ENCODE measurements at places on chromosomes 16 and 17.

DNA sequence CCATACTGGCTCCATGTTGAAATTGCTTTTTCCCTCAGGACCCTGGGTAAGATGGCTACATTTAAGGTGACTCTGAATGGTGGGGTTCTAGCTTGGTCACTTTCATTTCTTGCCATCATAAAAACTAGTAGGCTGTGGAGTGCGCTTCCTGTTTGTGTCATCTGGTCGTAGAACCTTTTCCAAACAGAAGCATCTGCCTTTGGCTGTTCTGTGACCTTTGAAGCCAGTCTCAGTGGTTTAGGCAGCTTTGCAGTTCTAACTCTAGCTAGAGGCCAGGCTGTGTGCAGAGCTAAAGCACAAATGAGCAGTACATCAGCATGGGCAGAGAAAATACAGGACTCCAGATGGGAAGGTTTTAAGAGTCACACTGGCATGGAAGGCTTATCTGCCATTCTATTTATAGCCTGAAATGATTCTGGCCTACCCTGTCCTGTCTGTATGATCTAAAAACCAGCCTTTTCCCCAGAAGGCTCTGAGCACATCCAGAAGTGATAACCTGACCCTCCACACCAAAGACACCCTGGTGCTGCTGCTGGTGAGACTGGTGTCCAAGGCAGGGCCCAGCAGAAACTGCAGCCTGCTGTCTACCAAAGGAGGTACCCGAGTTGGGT is 8.6 kb downstream of the ESRP2 start:
- no peak for DNase-seq

DNA sequence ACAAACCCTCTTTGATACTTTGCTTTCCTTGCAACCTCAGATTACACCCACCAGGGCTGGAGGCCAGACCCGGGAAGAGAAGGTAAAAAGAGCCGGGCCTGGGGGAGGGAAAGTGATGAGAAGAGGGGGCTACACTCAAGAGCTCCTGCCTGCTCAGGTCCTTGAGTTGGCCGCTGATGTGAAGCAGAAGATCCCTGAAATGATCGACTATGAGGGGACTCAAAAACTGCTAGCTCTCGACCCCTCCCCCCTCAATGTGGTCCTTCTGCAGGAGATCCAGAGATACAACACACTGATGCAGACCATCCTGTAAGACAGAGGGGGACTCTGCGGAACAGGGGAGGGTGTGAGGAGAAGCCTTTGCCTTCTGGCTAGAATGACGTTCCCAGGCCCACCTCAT is 2.8 kb upstream of the KDM6B start:
- DNase-seq = no peak

DNA sequence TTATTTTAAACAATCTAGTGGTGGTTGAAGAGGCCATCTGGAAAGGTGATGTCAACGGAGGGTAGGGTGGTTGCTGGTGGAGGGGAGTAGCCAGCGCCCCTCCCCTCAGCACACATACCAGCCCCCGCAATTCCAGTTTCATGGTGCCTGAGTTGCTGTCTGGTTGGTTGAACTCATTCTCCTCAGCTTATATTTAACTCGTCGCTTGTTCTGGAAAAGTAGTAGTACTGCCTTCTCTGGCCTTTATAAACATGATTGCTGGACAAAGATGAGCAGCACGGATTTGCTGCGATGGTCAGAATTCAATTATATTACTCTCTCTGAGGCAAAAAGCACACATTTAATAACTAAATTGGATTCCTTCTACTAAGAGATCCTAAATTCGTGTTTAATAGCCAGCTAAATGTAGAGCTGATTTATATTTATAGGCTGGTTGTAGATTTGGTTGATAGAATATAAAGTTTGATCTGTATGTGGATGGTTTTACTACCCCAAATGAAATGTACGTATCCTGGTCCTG is 238.0 kb upstream of the TBX2 start:
- DNase-seq = no peak

DNA sequence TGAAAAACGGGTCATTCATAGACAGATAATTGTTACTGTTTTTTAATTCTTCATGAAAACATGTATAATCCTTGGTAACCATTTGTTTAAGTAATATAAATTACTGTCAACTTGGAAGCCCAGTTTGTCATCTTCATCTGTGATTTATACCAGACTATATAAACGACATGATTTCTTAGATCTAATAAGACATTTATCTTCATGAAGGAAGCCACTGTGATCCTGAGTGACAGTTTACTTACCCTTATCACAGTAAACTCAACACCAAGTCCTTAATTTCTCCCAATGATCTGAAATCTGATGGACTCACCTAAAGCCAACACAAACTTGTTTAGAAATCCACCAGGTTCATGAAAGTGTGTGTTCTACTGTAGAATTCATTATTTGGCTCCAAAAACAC is 91.3 kb downstream of the SKAP1 start:
- DNase-seq = no peak

DNA sequence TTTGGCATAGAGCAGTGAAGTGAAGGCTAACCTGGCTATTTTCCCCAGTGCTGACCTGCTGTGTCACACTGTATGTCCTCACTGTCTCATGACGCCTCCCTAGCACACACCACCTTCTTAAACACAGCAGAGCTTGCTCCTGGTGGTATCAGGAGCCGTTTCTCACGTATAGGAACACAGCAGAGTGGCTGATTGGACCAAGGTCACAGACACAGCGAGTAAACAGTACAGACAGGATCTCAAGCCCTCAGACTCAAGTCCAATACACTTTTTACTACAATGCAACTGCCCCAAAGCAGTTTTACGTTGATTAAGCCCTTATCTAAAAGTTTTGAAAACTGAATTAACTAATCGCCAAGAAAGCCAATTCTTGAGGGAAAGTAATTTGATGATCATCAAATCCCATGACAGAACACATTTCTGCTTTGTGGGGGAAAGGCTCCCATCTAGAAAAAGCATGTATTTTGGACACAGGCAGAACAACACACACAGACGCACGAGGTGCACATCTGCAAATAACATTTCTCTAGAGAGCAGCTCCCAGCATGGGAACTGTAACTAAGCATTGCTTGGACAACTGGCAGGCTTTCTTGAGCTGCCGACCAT is 15.2 kb downstream of the ARHGAP17 start:
- no peak for DNase-seq

DNA sequence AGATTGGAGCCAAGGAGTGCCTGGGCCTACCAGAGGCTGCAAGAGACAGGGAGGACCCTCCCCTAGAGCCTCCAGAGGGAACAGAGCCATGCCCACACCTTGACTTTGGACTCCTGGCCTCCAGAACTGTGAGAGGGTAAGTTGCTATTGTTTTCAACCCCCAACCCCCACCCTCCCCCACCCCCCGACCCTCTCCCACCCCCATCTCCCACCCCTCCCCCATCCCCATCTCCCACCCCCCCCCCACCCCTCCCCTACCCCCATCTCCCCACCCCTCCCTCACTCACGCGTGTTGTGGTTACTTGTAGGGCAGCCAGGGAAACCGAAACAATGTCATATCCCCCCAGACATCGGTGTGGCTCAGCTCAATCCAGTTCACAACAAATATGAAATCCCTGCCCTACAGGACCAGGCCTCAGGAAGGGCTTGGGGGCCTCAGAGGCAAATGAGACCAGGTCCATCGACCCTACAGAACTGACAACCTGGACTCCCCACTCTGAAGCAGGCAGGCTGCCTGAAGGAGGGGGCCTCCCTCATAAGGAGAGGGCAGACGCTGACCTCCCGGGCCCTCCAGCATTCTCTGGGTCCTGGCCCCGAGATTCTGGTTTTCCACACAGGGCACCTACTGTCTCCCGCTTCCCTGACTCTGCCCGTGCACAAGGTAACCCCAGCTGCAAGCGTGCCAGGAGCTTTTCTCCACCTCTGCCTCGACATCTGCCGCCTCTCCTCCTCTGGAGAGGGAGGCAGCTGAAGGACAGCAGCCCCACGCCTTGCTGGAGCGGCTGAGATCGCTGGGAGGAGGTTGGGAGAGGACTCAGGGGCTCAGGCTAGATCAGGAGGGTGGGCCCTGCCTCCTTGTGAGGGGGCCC is 3.0 kb upstream of the ZCCHC14 start:
- no peak for DNase-seq

DNA sequence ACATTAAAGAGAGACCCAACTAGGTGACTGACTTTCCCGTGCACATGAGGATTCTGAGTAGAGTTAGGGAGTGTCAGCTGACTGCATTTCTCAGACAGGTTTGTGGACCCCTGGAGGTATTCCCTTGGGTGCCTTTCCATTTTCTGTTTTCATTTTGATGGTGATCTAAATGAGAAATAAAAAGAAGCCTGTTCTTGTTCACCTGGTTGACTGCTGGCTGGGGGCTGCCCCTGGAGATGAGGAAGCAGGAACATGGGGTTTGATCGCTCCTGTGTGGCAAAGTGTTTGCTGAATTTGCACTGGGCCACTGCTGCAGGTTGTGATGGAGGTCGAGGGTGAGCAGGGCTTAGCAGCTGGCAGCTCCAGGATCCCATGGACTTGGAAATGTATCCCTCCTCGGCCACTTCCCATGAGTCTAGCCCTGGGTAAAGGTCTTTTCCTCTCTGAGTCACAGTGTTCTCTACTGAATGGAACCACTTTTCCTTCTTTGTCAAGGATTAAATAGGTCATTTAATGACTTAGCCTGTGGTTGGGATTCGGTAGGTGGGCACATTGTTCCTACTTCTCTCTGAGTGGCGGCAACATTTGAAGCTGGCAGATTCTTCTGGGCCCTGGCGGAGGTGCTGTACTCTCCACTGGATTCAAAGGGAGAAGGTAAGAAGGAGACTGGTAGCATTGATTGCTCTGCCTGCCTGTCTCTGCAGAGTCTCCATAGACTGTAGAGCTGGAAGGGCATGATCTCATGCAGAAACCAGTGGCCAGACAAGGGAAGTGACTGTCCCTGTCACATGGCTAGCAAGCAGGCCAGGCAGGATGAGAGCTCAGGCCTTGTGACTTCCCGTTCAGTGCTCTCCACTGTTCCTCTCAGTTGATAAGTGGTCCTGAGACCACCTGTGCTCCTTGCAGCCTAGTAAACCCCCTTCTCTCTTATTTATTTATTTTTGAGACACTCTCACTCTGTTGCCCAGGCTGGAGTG is 17.9 kb downstream of the SNX29 start:
- DNase-seq = no peak

DNA sequence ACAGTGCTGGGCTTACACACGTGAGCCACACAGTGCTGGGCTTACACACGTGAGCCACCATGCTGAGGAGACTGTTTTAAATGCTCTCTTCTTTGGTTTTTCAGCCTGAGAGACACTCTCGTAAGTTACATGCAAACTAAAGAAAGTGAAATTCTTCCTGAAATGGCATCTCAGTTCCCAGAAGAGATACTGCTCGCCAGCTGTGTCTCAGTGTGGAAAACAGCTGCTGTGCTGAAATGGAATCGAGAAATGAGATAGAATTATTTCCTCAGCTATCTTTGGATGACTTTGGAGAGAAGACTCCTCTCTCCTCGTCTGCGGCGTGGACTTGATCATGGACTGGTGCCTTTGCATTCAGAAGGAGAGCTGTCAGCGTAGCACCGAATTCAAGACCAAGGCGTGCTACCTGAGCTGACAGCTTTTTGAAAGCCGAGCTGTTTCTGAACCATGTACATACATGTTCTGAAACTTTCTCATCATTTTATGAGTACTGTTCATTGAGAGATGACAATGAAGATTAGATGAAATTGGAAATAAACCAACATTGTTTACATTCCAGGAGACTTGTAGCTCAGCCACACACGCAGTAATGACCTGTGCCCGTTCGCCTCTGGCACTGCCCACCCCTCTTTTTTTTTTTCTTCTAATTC is 21.6 kb upstream of the ENDOV start:
- DNase-seq = no peak

- no peak for DNase-seq
Observed at GRCh38 chr17:37339321-37339720, 36.5 kb upstream of the C17orf78 start.

DNA sequence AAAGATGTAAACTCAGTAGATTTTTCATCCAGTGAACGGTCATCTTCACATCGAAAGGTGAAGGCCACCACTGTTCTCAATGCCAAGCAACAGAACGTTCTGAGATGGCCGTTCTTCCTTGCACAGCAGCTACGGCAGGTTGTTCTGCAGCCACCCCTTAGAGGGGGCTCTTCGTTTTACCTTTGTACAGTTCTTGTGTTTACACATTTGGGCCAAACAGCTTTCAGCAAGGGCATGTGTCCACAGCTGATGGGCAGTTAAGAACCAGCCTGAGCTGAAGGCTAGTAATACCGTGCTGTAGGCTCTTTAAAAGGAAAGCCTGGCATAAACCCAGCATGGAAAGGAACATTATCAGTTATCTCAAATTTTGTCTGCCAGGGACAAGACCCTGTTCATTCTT is 15.9 kb downstream of the PLD6 start:
- DNase-seq = no peak

DNA sequence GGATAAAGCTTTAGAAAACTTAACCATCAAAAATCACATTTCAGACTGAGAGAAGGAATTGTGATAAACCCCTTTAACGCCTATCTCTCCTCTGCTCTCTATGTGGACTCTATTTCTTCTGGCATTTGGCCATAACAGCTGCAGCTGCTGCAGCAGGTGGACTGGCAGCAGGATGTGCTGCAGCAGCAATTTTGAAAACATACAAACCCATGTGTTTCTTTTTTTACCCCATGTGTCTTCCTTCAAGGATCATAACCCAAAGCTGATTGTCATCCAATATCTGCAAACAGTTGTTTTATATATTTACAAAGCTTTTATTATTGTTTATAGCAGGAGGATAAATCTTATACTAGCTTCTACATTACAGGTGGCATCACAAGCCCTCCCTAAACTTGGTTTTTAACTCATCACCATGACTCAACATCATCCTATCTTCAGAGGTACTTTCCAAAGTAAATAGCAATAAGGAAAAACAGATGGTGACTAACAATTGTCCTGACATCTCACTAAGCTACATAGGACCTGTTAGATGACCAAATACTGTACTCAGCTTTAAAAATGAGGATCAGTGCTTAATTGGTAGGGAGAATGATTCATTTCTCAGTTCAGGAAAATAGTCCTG is 14.5 kb upstream of the KRTAP9-2 start:
- DNase-seq = no peak

- DNase-seq = no peak
Observed at GRCh38 chr16:50667497-50668367, 13.4 kb downstream of the SNX20 start.

DNA sequence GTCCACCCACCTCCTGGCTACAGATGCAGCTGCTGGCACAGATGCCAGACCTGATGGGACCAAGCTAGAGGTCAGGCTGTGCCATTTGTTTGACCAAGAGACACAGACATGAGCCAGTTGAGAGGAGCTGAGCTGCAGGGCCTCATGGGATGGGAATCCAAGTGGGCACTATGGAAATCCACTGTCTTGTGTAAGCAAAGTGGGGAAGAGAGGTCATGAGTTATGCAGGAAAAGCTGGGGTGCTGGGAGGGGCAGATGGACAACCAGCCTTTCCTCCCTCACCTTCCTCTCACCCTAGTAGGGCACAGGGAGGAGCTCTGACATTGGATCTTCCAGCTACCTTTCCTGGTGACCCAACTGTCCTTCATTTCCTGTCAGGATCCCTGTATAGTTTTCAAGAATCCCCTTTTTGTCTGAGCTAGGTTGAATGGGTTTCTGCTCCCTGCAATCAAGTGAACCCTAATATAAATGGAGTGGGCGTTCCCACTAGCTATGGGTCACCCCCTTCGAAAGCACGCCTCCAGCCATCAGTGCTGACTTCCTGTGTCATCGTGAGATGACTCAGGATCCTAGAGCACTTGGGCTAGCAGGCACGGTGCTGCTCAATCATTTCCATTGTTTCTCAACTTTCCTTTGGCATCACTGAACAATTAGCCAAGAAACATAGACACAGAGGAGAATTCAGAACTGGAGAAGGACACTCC is 13.6 kb downstream of the ATPAF2 start:
- peak; percentile 29 for DNase-seq

GRCh38 chr16:54939029-54939346 is 8.3 kb downstream of the IRX5 start:
- DNase-seq = no peak

All from upper lobe of left lung (tissue), 6 donors.